ENCODE measurements at places on chromosomes 7 and 10. TPM values are rescaled to one million over a fixed set of nuclear protein-coding genes. Genes with fewer than 3 reads are reported as not detected.

GRCh38 chr7:122211362-122211761 is 67.3 kb upstream of the AASS start:
- DNase-seq = no peak

GRCh38 chr10:30172673-30173072 is 113.3 kb upstream of the JCAD start:
- DNase-seq = no peak

DNA sequence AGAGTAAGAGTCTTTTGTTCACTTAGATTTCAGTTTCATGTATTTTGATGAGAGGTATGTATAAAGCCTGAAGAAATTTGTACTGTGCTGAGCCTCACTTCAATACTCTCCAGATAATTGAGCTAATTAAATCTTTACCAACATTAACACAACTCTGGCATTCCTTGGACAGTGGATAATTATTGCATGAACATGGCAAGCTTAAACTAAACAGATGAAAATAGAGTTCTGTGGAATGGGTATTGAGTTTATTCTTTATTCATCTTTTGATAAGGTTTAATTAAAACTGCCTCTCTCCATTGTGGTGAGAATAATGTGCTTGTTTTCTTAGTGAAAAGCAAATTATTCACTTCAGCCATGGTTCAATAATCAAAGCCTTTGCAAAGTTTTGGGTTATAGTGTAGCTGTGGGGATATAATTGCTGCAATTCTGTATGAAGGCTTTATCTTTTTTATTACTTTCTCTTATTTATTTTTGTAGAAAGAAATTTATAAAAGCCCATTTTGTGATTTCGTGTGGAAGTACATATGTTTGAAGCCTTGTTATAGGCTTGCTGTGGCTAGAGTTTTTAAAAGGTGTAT is 126.4 kb upstream of the FZD1 start:
- no peak for DNase-seq

DNA sequence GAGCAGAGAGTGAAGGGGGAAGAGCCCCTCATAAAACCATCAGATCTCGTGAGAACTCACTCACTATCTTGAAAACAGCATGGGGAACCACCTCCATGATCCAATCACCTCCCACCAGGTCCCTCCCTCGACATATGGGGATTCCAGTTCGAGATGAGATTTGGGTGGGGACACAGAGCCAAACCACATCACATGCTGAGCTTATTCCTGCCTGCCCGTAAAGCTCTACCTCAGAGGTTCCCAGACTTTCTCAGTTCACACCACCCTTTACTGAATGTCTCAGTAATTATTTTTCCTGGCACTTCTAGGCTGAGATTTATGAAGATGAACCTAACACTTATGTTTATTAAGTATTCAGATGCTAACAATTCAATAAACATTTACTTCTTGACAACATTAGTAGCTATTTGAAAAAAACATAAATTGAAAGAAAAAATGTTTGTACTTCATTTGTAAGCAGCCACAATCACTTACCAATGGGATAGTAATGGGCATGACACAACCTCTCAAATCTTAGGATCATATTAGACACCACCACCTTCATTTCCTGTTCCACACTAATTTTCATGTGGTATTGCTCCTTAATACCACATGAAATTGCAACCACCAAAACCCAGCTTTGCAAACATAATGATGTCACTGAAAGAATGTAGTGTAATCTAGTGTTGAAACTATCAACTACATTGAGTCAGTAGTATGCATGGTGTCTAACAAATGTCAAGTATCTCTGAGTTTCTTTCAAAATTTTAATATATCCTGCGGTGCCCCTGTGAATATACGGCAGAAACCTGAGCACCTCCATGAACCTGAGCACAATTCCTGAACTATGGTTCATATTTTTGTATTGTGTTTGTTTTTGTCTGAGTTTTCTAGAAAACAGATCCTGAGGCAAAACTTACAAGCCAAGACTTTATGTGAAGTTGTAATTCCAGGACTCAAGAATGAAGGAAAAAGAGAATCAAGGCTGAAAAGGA is 4.5 kb upstream of the DGKI start:
- DNase-seq = no peak

Gene GDF2
- total RNA-seq = not detected

Gene CXCL12
- 13.0 TPM for total RNA-seq

Gene PTPN20
- 5.5 TPM for total RNA-seq

Gene MACC1
- total RNA-seq = 61.7 TPM

Gene GPR146
- 0.21 TPM for total RNA-seq

Gene TRPV5
- total RNA-seq = not detected

Gene CACNA2D1
- 5.9 TPM for total RNA-seq

GRCh38 chr10:44295644-44296241 is 89.2 kb downstream of the CXCL12 start:
- no peak for DNase-seq

- no peak for DNase-seq
These were observed 2.0 kb downstream of the FLNC start for GRCh38 chr7:128831994-128832879.

Gene EPHA1
- 27.5 TPM for total RNA-seq

- no peak for DNase-seq
These were observed at the start of gene PRTFDC1 for GRCh38 chr10:24952143-24952706. TSS of gene PRTFDC1 (minus strand) at chr10:24952606. CDS start at chr10:24952575, 31 bp downstream.

- DNase-seq = no peak
These were observed 357.5 kb upstream of the BMPER start for GRCh38 chr7:33547880-33548279.

Gene SPAM1
- total RNA-seq = not detected

- DNase-seq = no peak
These were observed 123.5 kb downstream of the ADCY1 start for GRCh38 chr7:45697576-45698136.

DNA sequence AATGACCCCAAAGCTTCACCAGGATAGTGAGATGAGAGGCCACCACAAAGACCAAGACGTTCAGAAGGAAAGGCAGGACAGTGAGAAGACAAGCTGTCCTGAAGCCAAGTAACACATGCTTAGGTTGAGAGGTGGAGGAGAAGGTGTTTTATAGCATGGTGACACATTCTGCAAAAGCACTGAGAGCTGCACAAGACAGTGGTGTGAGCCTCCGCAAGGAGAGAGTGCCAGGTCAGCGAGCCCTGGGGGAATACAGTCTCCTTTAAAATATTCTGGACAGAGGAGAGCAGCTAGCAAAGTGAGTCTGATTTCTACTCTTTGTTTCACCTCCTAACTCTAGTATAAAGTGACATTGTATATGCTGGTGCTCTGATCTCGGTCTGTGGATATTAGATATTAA is 68.0 kb upstream of the VKORC1L1 start:
- no peak for DNase-seq

DNA sequence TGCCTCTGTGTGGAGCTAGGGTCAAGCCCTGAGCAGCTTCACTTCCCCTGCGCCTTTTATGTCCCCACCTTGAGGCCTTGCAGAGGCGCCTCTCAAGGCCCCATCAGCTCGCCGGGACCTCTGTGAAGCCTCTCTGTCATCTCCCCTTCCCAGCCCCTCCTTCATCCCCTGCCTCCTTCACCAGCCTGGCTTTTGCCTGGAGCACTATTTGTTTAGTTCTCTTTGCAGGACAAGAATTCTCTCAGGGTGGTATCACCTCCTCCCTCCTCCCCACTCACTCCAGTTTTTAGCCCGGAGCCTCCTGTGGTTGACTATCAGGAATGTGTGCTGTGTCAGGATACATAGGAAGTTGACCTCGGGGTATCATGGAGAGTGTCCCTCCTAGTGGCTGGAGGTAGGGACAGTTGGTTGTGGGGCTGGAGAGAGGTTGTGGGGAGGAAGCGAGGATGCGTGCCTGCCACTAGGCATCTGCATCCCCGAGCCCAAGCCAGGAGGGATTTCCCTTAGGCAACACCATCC is 89.8 kb upstream of the ANLN start:
- DNase-seq = no peak

All from kidney epithelial cell (primary cell).